Left renal pelvis (tissue), 4 donors: ENCODE measurements at places on chromosomes 3 and 15.

- DNase-seq: no peak
These were observed 259.6 kb downstream of the LRTM1 start for GRCh38 chr3:54668236-54668635.

- no peak for DNase-seq
These were observed 139.5 kb upstream of the EIF1B start for GRCh38 chr3:40169983-40170382.

DNA sequence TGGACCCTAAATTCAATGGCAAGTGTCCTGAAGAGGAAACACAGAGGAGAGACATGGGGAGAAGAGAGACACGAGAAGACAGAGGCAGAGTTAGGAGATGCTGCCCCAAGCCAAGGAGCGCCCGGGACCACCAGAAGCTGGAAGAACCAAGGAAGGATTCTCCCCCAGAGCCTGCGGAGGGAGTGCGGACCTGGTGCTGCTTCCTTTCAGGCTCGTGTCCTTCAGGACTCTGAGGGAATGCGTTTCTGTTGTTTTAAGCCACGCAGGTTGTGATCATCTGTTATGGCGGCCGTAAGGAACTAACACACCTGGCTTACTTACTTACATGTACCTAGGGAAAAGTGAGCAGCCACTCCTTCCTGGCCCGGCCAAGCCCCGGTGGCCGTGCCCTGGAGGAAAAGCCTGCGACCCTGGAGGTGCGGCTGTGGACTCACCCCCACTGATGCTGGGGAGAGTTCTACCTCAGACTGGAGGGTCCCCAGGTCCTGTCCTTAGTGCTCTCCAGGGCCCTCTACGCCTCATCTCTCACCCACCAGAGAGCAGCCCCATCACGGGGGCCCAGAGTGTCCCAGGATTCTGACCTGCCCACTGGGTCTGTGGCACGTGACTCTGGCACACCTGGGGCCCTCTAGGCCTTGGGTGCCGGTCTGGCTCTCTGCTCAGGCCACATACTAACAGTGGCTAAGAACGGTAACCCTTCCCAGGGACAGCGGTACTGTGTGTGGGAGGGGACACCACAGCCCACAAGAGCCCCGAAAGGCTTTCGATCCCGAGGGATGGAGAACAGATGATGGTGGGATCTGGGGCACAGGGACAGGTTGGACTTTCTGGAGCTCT, 61.8 kb downstream of the ITGA11 start:
- no peak for DNase-seq

DNA sequence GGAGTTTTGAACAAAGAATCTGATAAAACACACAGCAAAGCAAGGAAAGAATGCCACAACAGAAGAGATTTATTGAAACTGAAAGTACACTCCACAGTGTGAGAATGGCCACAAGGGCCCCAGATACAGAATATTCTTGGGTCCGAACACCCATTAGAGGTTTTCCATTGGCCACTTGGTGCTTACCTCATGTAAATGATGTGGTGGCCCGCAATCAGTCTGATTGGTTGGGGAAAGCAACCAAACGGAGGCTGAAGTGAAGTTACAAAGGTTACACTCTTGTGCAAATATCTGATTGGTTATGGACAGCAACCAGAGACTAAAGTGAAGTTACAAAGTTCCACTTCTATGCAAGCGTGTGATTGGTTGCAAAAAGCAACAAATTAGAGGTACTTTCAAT, 20.4 kb downstream of the NSUN3 start:
- DNase-seq: no peak

DNA sequence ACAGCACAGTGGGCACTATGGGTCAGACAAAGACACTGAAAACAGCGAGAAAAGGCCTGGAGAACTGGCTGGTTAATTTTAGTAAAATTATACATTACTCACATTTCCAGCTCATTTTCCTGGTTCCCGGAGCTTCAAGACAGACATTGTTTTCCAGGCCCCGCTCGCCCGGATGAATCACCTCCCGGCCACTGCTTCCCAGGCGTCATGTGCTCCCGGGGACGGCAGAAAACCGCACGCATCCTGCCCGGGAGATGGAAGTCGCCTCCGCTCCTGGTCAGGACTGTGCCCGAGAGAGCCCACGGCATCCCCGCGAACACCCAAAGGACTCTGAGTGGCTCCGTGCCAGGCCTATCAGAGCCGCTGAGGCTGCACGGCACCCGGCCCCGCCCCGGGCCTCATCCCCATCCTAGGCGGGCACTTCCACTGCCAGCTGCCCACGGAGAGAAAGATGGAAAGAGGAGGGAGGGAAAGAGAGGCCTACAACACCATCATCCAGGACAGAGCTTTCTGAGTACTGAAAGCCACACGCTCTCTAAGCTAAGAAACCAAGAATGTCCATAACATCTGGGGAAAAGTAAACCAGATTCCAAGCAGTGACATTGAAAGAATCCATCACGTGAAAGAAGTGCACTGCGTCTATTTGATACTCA, 75.1 kb downstream of the VGLL4 start:
- DNase-seq: no peak

DNA sequence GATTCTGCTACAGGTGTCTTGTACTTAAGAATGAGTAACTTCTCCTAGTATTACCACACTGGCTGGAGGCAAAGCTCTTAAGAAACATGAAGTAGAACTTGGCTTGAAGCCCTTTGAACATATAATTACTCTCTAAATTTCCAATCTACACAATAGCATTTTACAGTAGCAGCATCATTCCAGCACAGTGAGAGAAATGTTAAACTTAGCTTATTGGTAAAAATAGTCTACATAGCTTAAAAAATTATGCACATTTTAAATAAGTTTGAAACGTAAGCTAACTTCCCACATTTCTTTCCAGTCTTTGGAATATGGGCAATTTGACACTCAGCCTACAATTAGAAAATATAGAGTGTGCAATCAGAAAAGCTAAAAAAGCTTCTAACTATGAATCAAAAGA, 32.8 kb upstream of the TOP2B start:
- DNase-seq: no peak

DNA sequence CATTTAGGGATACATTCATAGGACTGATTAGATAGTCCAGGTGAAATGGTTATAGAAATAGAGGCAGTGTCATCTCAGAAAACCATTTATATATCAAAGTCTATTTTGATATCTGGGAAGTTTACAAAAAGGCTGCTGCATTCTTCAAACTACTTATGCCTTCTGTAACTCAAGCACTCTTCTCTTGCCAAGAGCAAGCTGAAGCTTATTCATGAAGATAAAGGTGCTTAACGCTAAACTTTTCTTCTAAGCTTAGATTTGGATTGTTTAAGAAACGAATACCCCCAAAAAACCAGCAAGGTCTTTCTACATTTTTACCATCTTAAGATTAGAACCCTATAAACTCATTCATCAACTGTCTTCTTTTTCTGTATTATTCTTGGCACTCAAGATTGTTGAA, 23.3 kb upstream of the USF3 start:
- DNase-seq: no peak

GRCh38 chr3:13616359-13616758, 67.4 kb downstream of the FBLN2 start:
- DNase-seq: no peak
